ENCODE measurements at places on chromosomes 6 and 20. TPM values are rescaled to one million over a fixed set of nuclear protein-coding genes. Genes with fewer than 3 reads are reported as not detected.

Gene BPIFB2
- polyA plus RNA-seq: not detected

Gene IMPG1
- not detected for polyA plus RNA-seq

Gene SLPI
- 1.1 TPM for polyA plus RNA-seq

Gene ZNF512B
- 7.7 TPM for polyA plus RNA-seq

Gene ASXL1
- polyA plus RNA-seq: 15.1 TPM

Gene DPPA5
- polyA plus RNA-seq: not detected

Gene PBOV1
- not detected for polyA plus RNA-seq

Gene ASIP
- 0.75 TPM for polyA plus RNA-seq

Gene HNF4A
- 0.03 TPM for polyA plus RNA-seq

Gene GGTLC1
- not detected for polyA plus RNA-seq

Gene CRISP3
- not detected for polyA plus RNA-seq

Gene LY86
- 0.23 TPM for polyA plus RNA-seq

Gene SOX18
- polyA plus RNA-seq: 31.1 TPM

Gene EPPIN
- polyA plus RNA-seq: not detected

Gene NMBR
- polyA plus RNA-seq: not detected

Gene MYBL2
- polyA plus RNA-seq: 0.08 TPM

DNA sequence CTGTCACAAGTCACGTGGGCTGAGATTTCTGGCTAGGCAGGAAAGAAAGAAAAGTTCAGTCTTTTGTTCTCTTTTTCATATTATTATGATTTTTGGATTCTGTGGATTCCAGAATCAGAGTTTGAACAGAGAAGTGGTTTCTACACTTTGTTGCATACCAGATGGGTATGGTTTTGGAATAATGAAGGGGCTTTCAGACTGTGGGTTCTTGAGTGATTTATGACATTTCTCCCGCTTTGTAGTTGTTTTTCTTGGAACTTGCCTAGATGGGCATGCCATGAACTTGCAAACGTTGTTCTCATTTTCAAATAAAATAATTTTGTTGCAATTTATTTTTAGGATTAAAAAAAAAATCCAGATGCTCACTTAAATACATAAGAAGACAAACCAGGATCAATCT, 34.4 kb downstream of the CBFA2T2 start:
- no peak for DNase-seq

GRCh38 chr6:39227476-39227875, 1.8 kb downstream of the KCNK5 start:
- no peak for DNase-seq

- DNase-seq: no peak
Observed at GRCh38 chr6:16568128-16568527, 193.1 kb downstream of the ATXN1 start.

DNA sequence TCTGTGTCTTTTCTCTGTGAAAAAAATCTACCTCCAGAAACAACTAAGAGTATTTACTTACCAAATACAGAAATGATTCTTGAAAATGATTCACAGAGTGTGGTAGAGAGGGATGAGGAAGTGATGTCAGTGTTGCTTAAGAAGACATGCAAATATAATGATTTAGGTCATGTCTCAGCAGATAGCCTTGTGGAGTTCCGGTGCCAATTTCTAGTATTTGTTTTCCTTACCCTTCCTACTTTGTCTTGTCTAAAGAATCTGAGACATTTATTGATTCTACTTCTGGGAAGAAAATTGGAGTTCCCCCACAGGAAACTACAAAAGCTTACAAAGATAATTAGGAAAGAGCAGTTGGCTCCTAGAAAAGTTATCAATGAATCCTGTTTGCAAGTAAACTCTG, 68.8 kb downstream of the GJA1 start:
- no peak for DNase-seq

GRCh38 chr6:165034271-165034741, 275.1 kb downstream of the C6orf118 start:
- DNase-seq: no peak

GRCh38 chr20:48920527-48921167, 864 bp upstream of the ARFGEF2 start:
- no peak for DNase-seq

DNA sequence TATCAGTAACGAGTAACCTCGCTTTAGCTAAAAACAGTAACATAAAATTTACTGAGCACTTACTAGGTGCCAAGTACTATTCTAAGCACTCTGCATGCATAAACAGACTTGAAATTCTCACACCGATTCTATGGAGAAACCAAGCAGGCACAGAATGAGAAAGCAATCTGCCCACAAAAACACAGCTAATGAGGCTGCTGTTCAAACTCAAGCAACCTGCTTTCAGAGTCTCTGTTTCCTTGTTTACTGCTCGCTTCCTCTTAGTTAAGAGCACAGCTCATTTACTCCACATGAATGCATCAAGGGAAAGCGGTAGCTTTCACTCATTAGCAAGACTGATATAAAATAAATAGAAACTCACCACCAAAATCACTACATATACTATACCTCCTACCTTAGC, 37.4 kb downstream of the PRKN start:
- DNase-seq: no peak

GRCh38 chr6:155154158-155154830, 109.5 kb upstream of the CLDN20 start:
- no peak for DNase-seq

DNA sequence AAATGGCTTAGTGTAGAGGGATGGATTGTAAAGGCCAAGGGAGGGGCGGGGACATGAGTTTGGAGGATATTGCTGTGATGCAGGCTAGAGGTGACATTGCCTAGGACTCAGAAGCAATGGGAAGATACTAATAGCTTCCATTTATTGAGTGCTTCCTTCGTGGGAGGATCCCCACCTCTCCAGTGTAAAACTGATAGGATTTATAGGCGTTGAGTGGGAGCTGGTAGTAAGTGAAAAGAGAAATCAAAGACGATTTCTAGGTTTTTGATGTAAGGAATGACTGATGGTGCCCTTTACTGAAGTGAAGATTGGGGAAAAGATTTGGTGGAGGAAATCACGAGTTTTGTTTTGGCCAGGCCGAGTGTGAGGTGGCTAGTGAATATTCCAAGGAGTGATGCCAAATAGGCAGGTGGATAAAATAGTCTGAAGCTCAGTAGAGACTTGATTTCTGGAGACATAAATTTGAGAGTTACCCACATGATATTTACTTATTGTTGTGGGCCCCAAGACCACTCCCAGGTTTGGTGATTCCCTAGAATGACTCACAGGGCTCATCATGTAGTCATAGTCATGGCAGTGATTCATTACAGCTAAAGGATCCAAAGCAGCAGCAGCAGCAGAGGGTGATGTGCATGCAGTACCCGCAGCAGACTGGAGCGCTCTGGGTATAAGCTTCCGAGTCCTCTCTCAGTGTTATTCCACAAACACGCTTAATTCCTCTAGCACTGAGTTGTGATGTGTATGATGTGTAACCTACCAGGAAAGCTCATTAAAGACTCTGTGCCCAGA, 10.2 kb downstream of the RPRD1B start:
- DNase-seq: no peak

- DNase-seq: no peak
Observed at GRCh38 chr20:2065099-2065498, 36.5 kb upstream of the STK35 start.

DNA sequence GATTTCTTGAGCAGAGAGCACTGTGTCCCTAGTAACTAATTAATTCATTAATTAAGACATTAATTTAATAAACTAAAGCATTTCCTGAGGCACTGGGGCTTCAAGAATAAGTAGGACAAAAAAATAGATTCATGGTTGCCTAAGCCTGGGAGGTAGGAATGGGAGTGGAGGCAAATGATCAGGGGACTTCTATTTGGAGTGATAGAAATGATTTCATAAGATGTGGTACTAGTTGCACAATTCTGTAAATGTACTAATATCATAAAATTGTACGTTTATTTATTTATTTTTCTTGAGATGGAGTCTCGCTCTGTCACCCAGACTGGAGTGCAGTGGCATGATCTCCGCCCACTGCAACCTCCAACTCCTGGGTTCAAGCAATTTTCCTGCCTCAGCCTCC, 287.2 kb downstream of the KHDC1L start:
- DNase-seq: no peak

- no peak for DNase-seq
Observed at GRCh38 chr6:45212976-45213375, 115.2 kb upstream of the RUNX2 start.

DNA sequence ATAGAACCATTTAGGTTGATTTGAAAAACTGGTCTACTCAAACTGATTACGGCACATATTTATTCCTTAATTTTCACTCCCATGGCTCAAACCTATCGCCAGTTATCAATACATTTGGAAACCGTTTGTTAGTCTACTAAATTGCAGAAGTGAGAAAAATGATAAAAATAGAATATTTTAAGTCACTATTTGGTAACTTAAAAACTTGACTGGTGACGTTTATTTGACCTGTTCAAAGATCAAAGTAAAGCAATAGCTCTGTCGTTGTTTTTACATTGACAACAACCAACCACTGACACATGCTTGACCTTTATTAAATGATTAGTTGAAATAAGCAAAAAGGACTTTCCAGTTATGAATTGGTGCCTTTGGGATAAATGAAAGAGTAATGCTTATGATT, 402.9 kb upstream of the MAP3K7 start:
- DNase-seq: no peak

GRCh38 chr6:122995921-122996793, at the start of gene CLVS2:
TSS of gene CLVS2 (plus strand) at chr6:122996235. CDS start at chr6:122997778, 1,543 bp downstream.
- DNase-seq: no peak

DNA sequence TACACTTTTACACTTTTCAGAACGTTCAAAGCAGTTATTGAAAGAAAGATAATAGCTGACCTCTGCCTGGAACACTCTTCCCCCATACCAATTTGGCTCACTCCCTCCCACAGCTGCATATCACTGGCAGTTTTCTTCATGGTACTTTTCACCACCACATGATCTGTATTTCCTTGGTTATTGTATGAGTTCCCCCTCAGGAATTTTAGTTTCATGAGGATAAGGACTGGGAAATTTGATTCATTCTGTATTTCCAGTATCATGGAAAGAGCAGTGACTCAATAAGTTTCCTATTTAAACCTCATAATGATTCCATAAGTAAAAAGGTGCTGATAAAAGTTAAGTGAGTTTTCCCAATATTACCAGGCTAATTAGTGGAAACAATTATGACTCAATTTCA, 16.0 kb downstream of the HTR1B start:
- no peak for DNase-seq

- no peak for DNase-seq
Observed at GRCh38 chr6:3603340-3604130, 146.7 kb upstream of the SLC22A23 start.

DNA sequence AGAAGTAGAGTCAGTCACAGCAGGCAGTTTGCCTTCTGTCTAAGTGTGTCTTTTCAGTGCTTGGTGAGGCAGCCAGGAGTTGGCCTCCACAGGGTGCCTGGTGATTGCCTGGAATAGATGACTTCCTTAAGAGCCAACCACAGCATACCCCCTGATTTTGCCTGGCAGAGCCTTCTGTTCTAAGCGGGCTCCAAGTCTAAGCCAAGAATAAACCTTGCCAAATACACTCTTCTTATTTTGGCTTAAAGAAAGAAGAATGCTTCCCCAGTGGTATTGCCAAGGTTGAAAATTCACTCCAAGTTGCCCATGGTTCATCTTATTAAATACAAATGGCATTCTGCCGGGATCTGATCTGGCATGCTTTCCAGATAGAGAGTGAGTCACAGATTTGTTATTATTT, 1424.8 kb upstream of the EYS start:
- DNase-seq: no peak

GRCh38 chr20:49320460-49320859, 42.6 kb upstream of the ZNFX1 start:
- no peak for DNase-seq

DNA sequence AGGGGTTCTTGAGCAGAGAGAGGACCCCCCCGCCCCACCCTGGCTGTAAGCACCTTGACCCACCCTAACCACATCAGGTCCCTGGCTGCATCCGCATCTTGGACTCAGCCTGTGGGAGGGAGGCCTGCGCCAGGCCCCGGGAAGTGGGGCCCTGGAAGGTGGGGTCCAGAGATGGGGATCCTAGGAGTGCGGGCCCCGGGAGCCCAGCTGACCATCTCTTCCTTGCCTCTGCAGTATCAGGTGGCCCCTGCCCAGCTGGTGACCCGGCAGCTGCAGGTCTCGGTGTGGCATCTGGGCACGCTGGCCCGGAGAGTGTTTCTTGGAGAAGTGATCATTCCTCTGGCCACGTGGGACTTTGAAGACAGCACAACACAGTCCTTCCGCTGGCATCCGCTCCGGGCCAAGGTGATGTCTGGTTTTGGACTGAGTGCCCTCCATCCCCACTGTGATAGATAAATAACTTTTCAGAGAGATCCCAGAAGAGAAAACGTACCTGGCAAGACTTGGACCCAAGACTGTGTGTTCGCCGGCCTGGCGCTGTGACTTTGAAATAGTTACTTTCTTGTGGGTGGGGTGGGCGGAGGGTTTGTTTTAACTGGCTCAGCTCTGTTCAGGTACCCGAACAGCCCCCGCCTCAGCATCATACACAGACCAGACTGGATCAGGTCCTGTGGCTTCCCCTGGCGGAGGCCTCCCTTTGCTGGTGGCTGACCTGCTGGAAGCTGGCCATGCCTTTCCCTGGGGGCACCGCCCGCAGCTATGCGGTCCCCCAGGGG, 62.0 kb downstream of the EZR start:
- peak; percentile 40 for DNase-seq

GRCh38 chr20:53760025-53760441, 166.4 kb upstream of the ZNF217 start:
- DNase-seq: no peak

- no peak for DNase-seq
Observed at GRCh38 chr20:6006603-6006949, 47.3 kb downstream of the LRRN4 start.

DNA sequence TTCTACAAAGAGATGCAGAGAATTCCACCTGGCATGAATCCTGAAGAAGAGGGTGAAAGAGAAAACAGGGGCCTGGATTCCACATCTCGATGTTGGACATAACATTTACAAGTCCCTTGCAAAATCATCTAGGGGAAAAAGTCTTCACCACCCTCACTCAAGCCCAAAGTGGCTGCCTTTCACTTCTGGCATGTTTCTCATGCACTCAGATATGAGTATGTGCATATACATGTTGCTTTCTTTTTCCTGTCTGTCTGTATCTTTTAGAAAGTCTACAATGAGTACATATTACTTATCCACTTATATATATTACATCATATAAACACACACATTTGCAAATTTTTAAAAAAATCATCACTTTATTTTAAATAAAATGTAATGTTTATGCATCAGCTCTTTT, 159.3 kb downstream of the KIF6 start:
- DNase-seq: no peak

DNA sequence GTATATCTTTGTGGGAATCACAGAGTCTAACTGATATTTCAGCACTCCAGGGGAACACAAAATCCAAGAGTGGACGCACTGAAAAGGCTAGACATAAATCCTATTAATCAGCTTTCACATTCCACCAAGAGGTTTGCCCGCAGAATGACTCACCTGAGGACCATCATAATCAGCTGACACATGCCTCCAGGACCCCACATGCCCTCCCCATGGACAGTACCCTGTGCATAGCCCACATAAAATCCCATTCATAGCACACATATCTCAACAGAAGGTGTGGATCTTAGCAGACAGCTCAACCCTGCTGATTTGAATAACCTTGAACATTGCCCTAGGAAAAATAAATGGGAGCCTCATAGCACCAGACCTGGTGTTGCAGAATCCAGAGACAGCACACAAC, 246.8 kb upstream of the TENT5A start:
- DNase-seq: no peak

- no peak for DNase-seq
Observed at GRCh38 chr6:134491477-134491876, 173.6 kb upstream of the SGK1 start.

- DNase-seq: no peak
Observed at GRCh38 chr20:38430679-38431325, 4.3 kb downstream of the SNHG17 start.

Data from heart left ventricle (tissue), 16 donors.